ENCODE measurements at places on chromosomes 4 and X. TPM values are rescaled to one million over a fixed set of nuclear protein-coding genes. Genes with fewer than 3 reads are reported as not detected.
A peak's percentile ranks its signal among the peaks of the same experiment; 100 is the strongest.

GRCh38 chr4:184728858-184729257 lies 5.0 kb downstream of the CENPU start:
- DNase-seq = no peak

DNA sequence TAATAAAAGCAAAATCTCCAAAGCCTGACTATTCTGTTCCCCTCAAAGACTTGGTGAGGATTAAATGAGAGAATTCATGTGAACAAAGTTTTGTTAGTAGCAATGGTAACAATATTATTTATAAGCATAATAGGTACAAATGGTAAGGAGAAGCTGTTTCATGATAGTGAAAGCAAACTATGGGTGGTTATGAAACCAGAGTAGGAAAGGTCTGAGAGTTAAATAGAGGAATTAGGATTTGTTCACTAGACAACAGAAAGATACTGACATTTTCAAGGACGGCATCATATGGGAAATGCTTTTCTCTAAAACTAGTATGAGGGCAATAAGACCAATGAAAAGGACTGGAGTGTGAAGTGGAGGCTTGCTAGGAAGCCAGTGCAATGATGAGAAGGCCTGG lies 128.6 kb upstream of the FTHL17 start:
- no peak for DNase-seq

DNA sequence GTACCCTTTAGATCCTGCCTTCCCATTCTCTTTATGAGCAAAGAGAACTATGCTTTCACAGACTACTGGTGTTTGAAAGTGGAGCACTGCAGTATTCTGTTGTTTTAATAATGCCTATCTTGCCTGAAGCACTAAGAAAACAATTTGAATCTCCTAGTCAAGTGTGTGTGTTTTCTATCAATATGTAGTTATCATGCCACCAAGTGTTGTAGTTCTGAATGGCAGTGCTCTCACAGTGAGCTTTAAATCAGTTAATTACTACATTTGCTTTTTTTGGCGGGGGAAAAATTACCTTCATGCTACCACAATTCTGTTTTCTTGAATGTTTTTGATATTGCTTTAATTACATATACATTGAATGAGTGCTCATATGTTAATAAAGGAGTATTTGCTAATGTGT lies 143.6 kb upstream of the FAM47A start:
- no peak for DNase-seq

DNA sequence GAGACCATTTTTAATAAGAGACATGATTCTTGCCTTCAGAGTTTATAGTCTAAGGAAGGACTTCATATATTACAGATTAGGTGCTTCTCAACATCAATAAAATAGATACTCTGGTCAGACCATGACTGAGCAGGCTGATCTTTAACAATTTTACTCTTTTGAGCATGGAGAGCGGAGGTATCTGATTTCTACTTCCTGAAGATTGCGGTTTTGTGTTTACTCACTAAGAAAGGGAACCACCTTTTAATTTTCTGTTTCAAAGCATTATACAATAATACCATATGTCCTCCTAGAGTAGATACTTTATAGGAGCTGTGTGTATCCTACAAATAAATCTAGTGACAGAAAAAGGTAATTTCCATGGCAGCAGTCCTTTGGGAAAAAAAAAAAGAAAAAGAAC lies 12.5 kb downstream of the MORC4 start:
- DNase-seq = no peak

The SYP gene
- polyA plus RNA-seq = 4.0 TPM

DNA sequence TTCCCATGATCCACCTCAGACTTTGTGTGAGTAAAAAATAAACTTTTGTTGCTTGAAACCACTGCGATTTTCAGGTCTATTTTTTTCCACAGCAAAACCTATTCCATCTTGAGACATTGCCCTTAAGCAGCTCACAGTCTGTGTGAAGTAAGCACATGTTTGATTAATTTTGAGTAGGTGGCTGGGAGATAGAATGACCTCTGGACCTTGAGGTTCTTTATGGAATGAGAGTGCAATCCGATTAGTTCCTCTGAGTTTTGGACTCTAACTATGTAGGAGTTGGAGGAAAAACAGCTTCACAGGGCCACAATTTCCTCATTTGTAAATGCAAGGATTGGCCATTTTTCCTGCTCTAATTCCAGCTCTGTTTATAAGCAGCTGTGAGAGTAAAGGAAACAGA lies 234.1 kb upstream of the IGFBP7 start:
- no peak for DNase-seq

The PRDX4 gene
- 212 TPM for polyA plus RNA-seq

GRCh38 chr4:77800483-77801259 lies 18.5 kb downstream of the CNOT6L start:
- no peak for DNase-seq

DNA sequence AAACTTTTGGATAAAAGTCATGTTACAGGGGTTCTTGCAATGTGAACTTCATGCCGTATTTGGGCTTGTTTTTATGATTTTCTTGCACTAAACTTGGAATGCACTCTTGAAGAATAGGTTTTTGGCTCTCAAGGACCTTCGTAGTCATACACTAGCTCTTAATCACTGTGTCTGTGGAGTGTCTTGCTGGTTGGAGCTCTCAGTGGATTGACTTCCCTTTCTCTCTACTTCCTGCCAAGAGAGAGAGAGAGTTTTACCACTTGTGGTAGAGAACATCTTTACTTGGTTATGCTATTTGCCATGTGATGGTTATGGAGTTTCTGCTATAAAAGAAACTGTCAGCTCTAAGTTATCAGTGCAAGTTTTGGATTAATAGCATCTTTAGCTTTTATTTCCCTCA lies 112.4 kb downstream of the BMPR1B start:
- no peak for DNase-seq

- DNase-seq = no peak
Measured at GRCh38 chr4:54941994-54942552, 183.3 kb downstream of the KDR start.

DNA sequence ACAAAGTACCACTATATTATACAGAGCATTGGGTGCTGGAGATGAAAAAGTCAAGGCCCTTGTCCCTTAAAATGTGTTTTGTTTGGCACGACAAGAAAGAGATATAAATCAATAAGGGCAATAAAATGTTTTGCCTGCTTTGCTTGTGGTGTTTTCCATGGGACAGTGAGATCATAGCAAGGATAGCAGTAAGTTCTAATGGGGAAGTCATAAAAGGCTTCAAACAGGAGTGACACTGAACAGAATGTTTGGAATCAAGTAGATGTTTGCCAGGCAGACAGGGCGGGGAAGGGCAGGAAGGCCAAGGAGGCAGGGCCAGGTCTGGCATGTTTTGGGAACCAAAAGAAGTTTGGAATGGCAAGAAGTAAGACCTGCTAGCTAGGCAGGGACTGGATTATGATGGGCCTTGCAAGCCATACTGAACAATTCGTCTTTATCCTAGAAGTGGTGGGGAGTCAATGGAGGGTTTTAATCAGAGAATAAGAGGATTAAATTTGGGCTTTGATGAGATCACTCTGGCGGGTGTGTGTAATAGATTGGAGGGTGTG lies 16.4 kb downstream of the FGF2 start:
- DNase-seq = peak; percentile 51

DNA sequence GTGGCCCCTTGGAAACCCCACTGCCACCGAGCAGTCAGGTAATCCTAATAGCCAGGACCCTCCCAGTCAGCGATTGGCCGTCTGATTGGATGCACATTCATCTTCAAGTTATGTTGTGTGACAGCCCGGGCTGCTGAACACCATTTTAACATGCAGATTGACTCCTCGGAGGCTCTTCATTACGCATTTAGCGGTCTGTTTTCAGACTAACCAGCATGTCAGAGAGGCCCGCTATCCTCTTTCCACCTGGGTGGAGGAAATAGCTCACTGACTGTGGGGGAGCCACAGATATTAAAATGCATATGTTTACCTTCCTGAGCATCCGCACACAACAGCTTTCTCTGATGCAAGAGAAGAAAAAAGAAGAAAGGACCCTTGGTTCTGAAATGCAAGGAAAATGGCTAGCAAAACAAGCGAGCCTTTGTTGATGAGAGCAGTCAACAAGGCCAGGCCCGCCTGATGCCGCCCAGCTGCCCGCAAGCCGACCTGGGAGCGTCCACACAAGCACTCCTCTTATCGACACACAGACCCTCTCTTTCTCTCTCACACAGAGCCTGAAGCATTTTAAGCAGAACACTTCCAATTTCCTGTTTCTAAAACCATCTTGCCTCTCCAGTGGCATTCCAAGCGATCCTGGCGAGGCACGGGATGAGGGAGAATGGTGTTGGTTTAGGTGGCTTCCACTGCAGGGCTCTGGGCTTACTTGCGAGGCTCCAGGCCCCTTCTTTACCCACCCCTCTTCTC lies 118.3 kb downstream of the MGST2 start:
- DNase-seq = no peak

DNA sequence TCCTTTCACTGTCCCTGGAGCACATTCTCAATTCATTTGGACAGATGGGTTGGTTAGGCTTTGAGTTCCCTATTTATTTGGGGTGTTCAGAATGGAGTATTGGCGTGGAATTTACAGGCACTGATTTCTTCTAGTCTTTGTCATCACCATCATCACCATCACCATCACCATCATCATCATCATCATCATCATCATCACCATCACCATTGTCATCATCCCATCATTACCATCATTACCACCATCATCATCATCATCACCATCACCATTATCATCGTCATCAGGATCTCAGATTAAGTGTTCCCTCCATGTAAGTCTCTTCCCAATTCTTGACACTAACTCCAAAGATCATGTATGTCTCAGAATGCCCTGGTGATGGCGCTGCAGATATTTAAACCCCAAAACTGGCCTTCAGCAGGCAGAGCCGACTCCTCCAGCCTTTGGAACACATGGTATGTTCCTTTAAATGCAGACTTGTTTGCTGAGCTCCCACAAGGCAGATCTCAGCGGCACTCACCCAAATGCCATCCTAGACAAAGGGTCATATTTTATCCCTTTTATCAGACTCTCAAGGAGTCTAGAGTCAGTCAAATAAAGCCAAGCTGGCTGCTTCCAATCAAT lies 19.8 kb upstream of the FAM9A start:
- no peak for DNase-seq

DNA sequence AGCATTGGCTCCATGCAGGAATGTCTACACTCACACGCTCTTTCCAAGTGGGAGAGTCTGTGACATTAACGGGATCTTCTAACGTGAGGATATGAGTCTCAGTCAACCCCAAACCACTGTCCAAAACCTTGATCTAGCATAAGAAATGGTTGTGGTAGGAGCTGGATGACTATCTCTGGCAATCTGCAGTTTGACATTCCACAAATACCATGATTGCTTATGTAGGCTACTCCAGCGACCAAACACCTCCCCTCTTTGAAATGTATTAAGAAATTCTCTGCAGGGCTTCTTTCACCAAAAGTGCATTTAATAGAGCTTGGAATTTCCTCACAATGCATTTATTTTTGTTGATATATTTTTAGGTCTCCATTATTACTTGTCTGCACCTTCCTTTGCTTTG lies 14.1 kb upstream of the STX18 start:
- no peak for DNase-seq

The NWD2 gene
- not detected for polyA plus RNA-seq

DNA sequence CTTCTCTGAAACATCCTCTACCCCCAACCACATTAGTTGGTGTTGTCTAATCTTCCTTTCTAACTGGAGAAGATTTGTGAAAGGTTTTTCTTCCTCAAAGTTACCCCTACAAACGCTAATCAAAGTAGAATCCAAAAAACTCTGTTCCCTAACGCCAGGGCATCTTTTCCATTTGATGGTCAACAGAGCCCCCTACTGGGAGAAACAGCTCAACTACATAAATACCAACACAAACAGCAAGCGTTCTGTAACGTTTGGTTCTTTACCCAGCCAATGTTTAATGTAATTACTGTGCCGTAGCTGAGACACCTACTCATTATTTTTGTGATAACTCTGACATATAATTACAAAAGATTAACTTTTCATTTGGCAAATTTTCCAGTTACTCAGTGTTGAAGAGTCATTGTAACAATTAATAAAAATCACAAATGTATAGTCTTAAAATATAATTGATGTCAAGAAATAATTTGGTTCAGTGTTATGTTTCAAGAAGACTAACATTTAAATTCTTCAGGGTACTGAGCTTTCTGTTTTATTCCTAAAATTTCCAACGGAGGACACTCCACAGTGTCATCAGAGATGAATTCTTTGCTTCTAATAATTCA lies 94.9 kb upstream of the TBC1D9 start:
- peak; percentile 49 for DNase-seq

- DNase-seq = no peak
Measured at GRCh38 chr4:145613566-145614232, 5.5 kb upstream of the MMAA start.

The BRS3 gene
- polyA plus RNA-seq = not detected

DNA sequence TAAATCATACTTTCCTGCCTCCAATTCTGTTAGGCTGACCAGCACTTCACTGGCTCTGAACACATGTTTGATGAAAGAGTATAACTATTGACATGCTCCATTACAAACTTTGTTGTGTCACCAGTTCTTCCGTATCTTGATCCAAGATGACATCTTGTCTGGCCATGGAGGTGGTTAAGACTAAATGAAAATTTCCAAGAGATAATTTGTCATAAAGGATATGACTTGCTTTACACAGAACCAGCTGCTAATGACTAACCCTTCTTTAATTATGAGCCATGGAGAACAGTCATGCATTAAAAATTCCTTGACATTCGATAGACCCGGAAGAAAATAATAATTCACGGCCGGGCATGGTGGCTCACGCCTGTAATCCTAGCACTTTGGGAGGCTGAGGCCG lies 17.7 kb upstream of the N4BP2 start:
- DNase-seq = no peak

DNA sequence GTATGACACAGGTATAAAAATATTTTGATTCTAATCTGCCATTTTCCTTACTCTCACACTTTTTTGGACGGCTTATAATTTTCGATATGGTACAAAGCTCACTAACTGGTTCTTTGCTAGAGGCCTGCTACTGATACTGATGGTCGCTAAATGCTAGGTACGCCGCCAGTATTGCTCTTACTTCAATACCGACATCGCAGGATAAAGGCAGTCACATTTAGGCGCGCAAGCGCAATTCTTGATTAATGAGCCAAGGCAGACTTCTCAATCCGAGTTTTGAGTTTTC lies 557 bp upstream of the USP38 start:
- DNase-seq = no peak

The OTOP1 gene
- polyA plus RNA-seq = not detected

All from A549 (cell line).